Right renal cortex interstitium (tissue), 3 donors: ENCODE measurements at places on chromosomes 6 and 20. TPM values are rescaled to one million over a fixed set of nuclear protein-coding genes. Genes with fewer than 3 reads are reported as not detected.

Gene TRIM27
- 70.4 TPM for polyA plus RNA-seq

Gene DSN1
- 18.0 TPM for polyA plus RNA-seq

Gene SH3BGRL2
- polyA plus RNA-seq = 34.9 TPM

Gene CST7
- polyA plus RNA-seq = 0.12 TPM

Gene ATP9A
- 58.7 TPM for polyA plus RNA-seq

Gene SPTLC3
- polyA plus RNA-seq = 20.1 TPM
